ENCODE measurements at places on chromosomes 1 and 21. TPM values are rescaled to one million over a fixed set of nuclear protein-coding genes. Genes with fewer than 3 reads are reported as not detected.

The NCF2 gene
- not detected for total RNA-seq

The HMGN2 gene
- 147 TPM for total RNA-seq

The CA6 gene
- total RNA-seq, result 0.11 TPM

The SLC9C2 gene
- not detected for total RNA-seq

The VCAM1 gene
- 0.43 TPM for total RNA-seq

The MAP3K21 gene
- 0.54 TPM for total RNA-seq

The LENEP gene
- total RNA-seq, result not detected

The KRTAP19-1 gene
- total RNA-seq, result not detected

The RXFP4 gene
- total RNA-seq, result not detected

The EFCAB7 gene
- 6.4 TPM for total RNA-seq

The PODN gene
- not detected for total RNA-seq

The SPTA1 gene
- total RNA-seq, result 1.7 TPM

The GBP3 gene
- total RNA-seq, result 6.2 TPM

The SPRR2E gene
- not detected for total RNA-seq

The PM20D1 gene
- 0.22 TPM for total RNA-seq

The OR10J1 gene
- not detected for total RNA-seq

The SZRD1 gene
- total RNA-seq, result 29.2 TPM

The A3GALT2 gene
- total RNA-seq, result 0.09 TPM

The MARK1 gene
- 4.1 TPM for total RNA-seq

The ADCY10 gene
- total RNA-seq, result not detected

The TMEM82 gene
- not detected for total RNA-seq

The SAMSN1 gene
- total RNA-seq, result 0.09 TPM

The AKNAD1 gene
- 0.11 TPM for total RNA-seq

The LPAR3 gene
- 0.11 TPM for total RNA-seq

The ZNF683 gene
- total RNA-seq, result not detected

The OR2L2 gene
- total RNA-seq, result not detected

The TLCD4 gene
- total RNA-seq, result 0.11 TPM

The BARHL2 gene
- not detected for total RNA-seq

The CHRM3 gene
- under 0.01 TPM for total RNA-seq

The ITLN1 gene
- not detected for total RNA-seq
